Cardiac atrium fibroblast (primary cell): ENCODE measurements at places on chromosomes 3 and 15. TPM values are rescaled to one million over a fixed set of nuclear protein-coding genes. Genes with fewer than 3 reads are reported as not detected.

Gene GNAT1
- not detected in 2 replicates for total RNA-seq

Gene LRRIQ4
- total RNA-seq, result not detected in 2 replicates

Gene C15orf62
- total RNA-seq, result under 0.01 and 0.36 TPM in 2 replicates

Gene CADM2
- total RNA-seq, result not detected in 2 replicates

Gene PLS1
- total RNA-seq, result 0.16 TPM in 1 of 2 replicates, not detected in the other

Gene LRRC34
- 1.6 and 10.5 TPM in 2 replicates for total RNA-seq

Gene SH2D7
- total RNA-seq, result not detected in 2 replicates

Gene FBXO40
- total RNA-seq, result not detected in 2 replicates

Gene CD200R1L
- total RNA-seq, result not detected in 2 replicates

Gene AQP9
- total RNA-seq, result not detected in 2 replicates

Gene GP9
- total RNA-seq, result not detected in 2 replicates

Gene PLA2G4E
- not detected in 2 replicates for total RNA-seq

Gene SAMMSON
- total RNA-seq, result 0.16 TPM in 1 of 2 replicates, not detected in the other

Gene MCTP2
- total RNA-seq, result 0.16 TPM in 1 of 2 replicates, not detected in the other

Gene UBXN7
- total RNA-seq, result 7.0 and 9.2 TPM in 2 replicates
